ENCODE measurements at places on chromosomes 6 and 20. TPM values are rescaled to one million over a fixed set of nuclear protein-coding genes. Genes with fewer than 3 reads are reported as not detected.

PRND gene
- not detected for polyA plus RNA-seq

C20orf96 gene
- polyA plus RNA-seq, result 3.6 TPM

LY6G6C gene
- polyA plus RNA-seq, result not detected

DNA sequence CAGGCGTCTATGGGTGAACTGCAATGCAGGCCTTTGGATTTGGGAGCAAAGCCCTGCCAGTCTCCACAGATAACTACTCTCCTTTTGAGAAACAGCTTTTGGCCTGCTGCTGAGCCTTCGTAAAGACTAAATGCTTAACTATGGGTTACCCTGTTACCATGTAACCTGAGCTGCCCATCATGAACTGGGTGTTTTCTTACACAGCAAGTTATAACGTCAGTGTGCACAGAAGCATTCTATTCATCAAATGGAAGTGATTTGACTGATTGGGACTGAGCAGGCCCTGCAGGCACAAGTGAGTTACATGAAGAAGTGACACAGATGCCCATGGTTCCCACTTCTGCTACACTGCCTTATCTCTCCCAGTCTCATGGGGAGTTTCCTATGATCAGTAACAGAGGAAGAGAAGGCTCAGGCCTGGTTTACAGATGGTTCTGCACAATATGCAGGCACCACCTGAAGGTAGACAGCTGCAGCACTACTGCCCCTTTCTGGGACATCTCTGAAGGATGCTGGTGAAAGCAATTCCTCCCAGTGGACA, 319.1 kb downstream of the CD83 start:
- no peak for DNase-seq

- DNase-seq, result no peak
Observed at GRCh38 chr20:24046888-24047287, 58.3 kb upstream of the GGTLC1 start.

DNA sequence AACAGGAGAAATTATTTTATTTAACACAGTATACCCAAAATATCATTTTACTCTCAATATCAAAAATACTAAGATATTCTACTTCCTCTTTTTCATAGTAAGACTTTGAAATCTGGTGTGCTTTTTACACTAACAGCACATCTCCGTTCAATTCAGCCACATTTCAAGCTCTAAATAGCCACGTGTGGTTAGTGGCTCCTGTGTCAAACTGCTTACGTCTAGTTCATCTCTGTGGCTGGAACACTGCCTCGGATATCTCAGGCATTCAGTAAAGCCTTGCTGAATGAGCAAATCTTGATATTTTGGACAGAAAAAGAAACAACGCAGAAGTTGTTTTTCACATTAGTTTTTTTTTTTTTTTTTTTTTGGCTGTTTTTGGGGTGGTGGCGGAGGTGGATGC, 136.1 kb downstream of the EYA4 start:
- DNase-seq, result no peak

All from heart left ventricle (tissue), 16 donors.